ENCODE measurements at places on chromosomes 7 and 10. TPM values are rescaled to one million over a fixed set of nuclear protein-coding genes. Genes with fewer than 3 reads are reported as not detected.

- peak; percentile 86 for DNase-seq
Observed at GRCh38 chr7:74479961-74480829, 26.5 kb downstream of the GTF2IRD1 start.

Gene MBL2
- not detected for total RNA-seq

Gene SPAG6
- total RNA-seq: not detected

- no peak for DNase-seq
Observed at GRCh38 chr7:149559711-149560110, 62.1 kb upstream of the ZNF746 start.

Gene KCNMA1
- 0.05 TPM for total RNA-seq

DNA sequence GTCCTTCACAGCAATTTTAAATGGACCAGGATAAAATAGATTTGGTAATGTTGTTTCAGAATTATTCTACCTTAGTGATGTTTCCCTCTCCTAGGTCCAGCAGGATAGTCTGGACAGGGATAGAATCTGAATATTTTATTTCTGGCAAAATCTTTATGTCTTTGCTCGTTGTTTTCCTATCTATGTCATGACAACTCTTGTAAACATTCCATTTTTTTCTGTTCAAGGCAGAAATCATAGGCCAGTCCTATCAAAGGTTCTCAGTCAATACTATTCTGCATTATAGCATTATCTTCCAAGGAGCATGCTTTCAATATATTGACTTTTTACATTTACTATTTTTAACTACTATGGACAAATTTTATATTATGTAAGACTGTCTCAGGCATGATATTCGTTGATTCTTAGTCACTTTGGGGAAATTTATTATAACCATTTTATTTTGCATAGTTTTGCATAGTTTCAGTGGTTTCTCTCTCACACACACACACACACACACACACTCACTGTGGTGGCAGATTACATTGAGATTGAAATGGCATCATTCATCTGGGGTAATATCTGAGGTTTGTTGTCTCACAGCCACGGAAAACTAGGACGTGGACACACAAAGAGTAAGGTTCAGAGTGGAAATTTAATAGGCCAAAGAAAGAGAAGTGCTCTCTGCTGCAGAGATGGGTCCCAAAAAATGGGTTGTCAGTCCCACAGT is 17.2 kb downstream of the TAS2R60 start:
- no peak for DNase-seq

DNA sequence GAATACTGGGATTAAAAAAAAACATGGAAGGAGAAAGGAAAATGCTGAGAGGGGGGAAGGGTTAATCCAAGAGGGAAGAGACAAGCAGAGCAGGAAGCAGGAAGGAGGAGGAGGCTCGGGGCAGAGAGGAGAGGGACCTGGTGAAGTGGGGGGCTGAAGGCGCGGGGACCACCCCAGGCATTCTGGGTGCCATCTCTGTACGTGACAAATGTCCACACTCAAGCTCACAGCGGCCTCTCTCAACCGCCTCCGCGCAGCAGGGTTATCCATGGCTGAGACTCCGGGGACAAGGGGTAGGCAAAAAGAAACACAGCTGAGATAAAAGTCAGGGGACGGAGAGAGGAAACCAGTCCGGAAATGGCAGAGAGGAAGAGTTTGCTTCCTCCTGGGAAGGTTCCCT is 33.9 kb downstream of the EN2 start:
- no peak for DNase-seq

- DNase-seq: no peak
Observed at GRCh38 chr7:13532028-13532753, 457.3 kb downstream of the ETV1 start.

GRCh38 chr7:1288390-1288995 is 55.8 kb downstream of the UNCX start:
- no peak for DNase-seq

DNA sequence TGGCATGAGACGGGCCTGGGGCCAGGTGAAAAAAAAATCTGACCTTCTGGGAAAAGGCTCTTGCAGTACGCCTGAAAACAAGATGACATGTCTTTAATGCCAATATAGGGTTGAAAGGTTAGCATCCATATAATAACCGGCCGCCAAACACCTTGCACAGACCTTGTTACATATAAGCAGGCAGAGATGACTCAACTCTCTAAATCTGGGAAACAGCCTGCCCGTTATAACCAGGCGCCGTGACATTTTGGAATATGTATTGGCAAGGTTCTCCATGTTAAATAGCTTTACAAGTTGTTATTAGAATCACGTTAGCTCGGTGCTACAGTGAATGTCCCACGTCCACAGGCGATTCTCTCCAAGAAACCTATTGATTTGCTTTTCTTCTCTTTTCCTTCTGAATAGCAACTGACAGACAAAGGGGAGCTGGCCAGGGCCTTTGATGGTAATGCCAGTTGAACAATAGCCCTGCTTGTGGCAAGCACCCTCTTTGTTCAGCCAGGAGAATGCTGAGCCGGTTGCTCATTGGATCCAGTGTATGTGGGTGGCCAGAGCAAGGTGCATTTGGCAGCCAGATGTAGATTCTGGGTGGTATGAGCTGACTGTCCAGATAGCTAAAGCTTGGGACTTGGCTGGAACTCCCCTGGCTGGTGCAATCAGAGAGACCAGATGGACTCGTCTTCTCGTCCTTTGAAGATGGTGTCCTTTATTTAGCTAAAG is 80.1 kb upstream of the AUTS2 start:
- no peak for DNase-seq

DNA sequence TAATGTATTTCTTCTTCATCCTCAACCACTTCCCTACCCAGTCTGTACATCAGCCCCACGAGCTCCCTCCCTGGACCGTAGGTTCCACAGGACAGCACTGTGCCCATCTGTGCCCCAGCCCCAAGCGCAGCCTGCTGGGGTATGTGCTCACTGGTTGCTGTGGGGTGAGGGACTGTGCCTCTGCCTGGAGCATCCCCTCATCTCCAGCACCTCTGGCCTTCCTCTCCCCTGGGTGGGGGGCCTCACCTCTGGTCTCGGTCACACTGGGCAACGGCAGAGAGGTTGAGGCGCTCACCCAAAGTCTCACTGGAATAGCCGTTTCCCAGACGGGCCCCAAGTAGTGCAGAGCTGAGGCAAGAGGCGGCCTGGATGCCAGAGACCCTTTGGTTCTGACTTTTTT is 1.5 kb upstream of the PRKAR1B start:
- no peak for DNase-seq

Gene AP1S1
- total RNA-seq: 115 TPM

GRCh38 chr7:20317413-20317812 is 13.3 kb upstream of the ITGB8 start:
- no peak for DNase-seq

DNA sequence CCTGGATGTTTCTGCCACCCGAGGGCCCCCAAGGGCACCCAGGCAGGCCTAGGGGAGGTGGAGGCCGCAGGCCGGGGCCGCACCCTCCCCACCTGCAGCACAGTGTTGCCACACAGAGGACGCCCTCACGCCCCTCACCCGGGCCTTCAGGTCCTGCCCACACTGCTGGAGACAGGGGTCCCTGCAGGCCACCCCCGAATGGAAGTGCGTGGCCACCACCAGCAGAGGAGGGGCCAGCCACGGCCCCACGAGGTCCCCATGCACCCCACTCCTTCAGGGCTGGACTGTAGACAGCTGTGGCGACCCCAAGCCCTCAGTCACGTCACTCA is 35.4 kb downstream of the ADAP1 start:
- no peak for DNase-seq

- DNase-seq: no peak
Observed at GRCh38 chr10:27801171-27801785, 55.7 kb upstream of the MKX start.

DNA sequence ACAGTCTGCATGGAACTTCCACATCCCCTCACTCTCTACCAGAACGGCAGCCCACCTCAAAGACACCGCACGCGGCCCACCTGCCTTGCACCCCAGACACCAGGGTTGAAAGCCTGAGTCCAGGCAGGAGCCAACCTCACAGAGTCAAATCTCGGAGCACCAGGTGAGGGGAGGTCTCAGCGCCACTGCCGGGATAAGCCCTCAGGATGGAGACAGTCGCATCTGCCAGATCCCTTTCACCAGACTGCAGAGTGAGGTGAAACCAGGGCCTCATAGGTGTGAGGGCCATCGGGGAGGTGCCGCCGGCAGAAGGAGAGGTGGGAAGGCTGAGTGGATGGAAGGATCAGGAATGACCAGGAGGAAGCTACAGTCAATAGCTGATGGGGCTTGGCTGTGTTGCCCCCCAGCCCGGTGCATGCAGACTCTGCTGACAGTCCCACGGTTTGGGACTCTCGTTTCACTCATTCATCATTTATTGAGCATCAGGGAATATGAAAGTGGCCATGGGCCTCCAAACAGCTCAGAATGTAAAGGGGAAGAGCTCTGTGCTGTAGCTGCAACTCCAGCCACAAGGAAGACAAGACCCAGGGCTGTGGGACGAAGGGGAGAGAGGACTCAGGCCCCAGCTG is 315.0 kb downstream of the PTPRN2 start:
- DNase-seq: no peak

DNA sequence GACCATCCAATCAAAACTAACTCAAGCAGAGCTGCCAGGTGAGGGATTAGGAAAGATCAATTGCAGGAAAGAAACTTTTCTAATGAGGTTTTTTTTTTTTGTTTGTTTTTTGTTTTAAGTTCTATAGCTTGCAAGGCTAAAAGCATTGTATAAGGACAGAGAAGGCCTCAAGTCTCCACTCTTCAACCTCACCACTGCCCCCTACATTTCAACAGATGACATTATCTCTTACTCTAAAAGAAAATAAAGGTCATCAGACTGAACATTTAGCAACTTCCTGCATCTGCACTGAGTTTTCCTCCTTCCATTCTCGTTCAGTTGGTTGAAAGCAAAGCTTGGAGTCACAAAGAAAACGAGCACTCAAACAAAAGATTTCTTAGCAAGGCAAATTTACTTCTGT is 45.2 kb upstream of the EXOC4 start:
- DNase-seq: peak; percentile 4

GRCh38 chr10:110395350-110396283 is 90.9 kb upstream of the SMNDC1 start:
- DNase-seq: peak; percentile 96

GRCh38 chr7:4631380-4632179 is 50.5 kb upstream of the FOXK1 start:
- peak; percentile 86 for DNase-seq

DNA sequence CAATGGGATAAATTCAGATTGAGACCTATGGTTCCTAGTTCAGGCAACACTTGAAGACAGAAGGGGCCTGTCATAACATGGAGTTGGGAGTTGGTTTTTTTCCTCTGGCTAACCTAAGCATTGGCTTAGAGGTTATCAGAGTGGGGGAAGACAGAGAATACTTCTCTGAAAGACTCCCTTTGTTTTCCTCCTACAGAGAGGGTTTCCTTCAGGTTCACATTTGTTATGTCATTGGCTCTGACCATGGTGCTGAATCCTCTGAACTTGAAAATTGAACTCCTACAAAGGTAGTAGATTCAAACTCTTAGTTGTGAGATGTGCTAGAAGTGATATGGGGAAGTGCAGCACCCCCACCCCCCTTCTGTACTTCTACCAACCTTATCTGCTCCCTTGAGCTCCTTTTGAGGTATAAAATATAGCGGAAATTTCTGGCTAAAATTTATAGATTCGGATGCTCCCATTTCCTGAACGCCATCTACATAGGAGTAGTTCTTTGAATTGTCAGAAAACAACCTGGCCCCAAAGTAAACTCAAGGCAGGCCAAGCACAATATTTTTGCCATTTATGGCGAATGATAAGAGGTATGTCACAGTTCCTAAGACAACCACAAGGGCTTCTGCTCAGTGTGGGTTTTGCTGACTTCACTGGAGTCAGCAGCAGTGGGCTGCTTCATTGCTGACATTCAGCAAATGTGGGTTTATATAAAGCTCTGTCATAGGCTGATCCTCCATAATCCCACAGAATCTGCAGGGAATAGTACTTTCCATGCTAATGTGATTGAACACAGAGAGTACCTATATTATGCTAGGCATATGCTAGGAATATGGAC is 131.6 kb upstream of the KLF14 start:
- peak; percentile 58 for DNase-seq

Gene DRGX
- total RNA-seq: not detected

Gene SLC26A3
- total RNA-seq: not detected

GRCh38 chr7:127256041-127256725 is 3.4 kb upstream of the GRM8 start:
- DNase-seq: no peak

DNA sequence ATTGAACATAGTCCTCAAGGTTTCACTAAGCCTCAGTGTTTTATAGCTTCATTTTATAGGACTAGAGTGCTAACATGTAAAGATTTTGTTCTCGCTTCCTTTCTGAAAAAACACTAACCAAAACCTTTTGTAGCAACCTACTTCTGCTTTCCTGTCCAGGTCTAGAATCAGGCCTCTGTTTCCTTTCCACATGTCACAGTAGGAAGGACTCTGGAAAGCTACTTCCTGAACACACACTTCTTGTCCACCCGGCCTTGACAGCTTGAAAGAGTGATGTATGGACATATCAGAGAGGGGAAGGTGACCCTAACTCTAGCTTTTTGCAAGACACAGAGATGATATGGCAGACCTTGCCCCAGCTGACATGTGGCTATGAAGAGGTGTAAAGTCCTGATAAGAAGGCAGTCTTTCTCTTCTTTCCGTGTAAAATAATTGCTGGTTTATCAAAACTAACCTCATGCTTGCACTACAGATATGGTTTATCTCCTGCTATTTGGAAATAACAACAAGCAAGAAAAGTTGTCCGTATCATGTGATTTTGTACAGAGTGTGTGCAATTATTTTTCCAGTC is 175.4 kb downstream of the SKAP2 start:
- DNase-seq: peak; percentile 81

DNA sequence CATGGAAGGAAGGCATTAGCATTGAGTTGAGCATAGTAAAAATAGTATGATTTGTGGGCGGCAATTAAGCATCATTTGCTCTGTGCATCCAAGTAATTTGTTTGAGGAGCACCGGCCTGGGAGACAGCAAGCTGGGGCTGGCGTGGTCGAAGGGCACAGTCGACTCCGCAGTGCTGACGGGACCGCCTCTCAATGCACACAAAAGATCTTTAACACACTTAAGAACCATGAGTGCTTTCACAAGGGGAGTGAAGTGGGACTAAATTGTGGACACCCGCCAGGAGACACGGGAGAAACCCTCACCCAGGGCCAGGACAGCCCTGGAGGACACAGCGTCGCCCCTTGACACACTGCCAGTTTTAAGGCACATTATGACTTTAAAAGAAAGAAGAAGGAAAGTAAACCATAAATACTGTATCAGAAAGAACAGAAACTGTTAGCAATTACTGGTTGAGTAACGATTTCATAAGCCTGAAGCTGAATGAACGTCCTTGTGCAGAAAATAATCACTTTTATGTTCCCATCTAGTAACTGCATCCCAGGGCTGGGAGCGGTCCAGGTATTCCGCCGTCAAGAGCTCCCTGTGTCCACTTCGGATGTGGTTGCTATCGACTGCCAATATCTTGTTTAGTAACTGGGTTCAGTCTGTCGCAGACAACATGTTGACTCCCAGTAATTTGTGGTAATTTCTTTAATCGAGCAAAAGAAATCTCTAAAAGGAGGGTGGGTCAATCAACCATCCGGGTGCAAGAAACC is 102.1 kb downstream of the EBF3 start:
- DNase-seq: no peak

GRCh38 chr7:102985176-102985783 is 72.5 kb downstream of the LRRC17 start:
- DNase-seq: no peak

Gene PNLIP
- not detected for total RNA-seq

- peak; percentile 17 for DNase-seq
Observed at GRCh38 chr10:75407713-75408508, 6.3 kb upstream of the ZNF503 start.

Measured in dermis blood vessel endothelial cell (primary cell).